ENCODE measurements at places on chromosomes 2 and 18.

GRCh38 chr2:221203856-221204255 lies 368.2 kb downstream of the EPHA4 start:
- no peak for DNase-seq

DNA sequence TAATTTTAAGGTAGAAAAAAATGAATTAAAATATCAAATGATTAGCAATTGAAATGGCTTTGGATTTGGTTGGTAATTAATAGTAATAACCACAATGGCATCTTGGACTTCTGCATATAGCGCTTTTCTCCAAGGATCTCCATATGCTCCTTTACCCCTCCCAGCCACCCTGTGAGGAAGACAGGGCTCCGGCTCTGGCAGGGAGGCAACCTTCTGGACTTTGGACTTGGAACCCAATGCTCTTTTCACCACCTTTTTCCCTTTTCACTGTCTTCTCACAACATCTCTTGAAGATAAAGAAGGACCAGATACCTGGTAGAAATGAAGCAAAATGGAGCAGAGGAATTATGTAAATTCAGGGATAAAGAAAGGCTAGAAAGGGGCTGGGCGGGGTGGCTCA lies 23.8 kb upstream of the SERTAD2 start:
- DNase-seq = no peak

DNA sequence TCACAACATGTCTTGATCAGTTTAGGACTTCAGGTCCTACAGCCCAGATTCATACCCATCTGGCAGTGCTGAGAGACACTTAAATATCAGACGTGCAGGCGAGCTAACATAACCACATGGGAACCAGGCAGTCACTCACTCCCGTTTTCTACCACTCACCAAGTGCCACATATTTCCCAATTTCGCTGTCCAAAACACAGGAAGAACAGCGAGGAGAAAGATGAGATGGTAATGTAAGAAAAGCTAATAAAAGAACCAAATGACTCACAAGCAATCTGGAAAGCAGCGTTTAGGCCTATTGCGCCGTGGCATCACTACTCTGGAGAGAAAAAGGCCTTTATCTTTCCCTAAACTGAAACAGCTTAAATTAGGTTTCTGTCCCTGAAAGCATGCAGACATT lies 647.8 kb upstream of the SLC39A10 start:
- DNase-seq = no peak

DNA sequence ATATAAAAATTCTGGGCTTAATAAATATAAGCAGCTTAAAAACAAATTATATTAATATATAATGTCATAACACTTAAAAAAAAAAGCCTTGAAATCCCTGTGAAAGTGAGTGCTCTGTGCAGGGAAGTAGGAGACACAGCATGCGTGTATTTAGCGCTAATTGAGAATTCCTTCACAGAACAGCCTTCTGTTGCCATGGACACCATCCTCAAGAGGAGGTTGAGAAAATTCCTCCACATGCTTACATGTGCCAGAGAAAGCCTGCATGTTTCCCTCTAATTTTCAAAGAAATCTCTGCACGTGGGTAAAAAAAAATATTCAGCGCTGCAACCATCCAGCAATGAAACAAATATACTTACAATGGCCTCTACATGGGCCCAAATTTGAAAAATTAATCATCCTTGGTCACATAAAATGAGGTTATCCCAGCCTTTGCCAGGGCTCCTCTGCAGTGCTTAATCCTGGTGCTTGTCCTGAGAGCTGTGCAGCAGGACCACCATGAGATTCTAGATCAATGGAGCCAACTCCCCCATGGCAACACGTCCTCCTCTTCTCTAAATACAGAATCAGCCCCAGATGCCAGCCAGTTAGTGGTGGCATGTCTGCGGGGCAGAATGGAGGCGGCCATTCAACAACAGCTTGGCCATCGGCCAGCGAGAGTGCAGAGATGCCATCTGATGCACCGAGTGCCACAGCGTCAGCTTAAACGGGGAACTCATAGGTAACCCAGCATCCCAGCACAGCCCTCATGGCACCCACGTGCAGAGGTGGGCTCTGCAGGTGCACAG lies 228.0 kb downstream of the MYT1L start:
- DNase-seq = no peak

DNA sequence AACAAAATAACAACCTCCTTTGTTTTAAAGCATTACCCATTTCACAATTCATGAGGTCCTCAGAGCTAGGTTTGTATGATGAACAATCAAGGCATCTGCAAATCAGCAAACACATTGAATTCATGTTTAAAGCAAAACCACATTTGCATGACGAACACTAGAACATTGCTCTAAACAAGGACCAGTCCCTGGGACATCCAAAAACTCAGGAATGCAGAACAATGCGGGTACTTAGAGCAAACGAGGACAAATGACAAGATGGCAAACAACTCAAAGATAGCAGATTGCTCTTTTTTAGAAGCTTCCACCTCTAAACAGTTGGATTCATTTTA lies 45.7 kb upstream of the RALBP1 start:
- no peak for DNase-seq

GRCh38 chr2:214800180-214800579 lies 9.3 kb downstream of the BARD1 start:
- DNase-seq = no peak

DNA sequence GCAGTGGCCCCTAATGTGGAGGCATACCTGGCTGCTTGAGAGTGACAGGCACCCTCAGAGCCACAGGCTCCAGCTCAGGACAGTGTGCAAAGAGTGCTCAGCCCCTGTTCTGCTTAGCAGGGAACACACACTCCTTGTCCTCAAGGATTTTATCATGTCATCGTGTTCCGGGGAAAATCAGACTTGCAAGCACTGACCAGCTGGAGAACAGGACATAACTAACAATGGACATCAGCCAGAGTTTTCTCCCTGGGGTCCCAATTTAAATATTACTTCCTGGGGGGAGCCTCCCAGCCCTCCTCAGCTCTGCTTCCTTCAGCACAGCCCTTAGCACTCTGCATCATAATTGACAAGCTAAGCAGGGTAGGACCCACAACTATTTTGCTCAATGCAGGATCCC lies 175.4 kb upstream of the ACAA2 start:
- no peak for DNase-seq

DNA sequence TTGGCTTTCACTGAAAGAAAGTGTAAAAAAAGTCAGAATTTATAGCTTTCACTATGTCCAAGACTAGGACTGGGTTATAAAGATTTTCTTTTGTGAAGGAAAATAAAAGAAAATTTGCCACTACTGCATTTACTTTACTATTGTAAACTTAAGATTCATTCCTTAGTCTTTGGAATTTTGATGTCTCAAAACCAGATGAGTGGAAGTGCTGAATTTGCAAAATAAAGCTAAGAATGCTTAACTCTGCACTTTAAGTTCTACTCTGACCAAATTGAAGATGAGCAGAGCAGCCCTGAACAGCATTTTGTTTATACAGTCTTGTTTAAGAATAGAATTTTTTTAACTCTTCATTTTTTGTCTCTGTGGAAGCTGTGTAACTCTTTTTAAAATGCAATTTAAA lies 102.4 kb downstream of the ICA1L start:
- no peak for DNase-seq

DNA sequence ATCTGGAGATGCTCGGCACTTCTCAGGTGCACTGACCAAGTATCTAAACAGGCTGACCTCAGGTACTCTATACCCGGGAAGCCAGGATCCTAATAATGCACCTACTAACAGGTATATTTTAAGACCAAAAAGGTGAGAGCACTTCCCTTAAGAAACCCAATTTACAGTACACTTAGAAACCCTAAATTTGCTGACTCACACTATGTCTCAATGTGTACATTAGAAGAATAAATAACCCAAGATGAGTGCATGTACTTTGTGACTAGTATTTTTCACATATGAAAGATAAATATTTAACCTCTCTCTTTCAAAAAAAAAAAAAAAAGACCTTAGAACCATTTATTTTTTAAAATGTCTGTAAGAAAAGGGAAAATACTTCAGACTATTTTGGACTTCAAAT lies 118.8 kb downstream of the ZNF516 start:
- no peak for DNase-seq

- DNase-seq = no peak
These were observed 11.2 kb downstream of the ZNF142 start for GRCh38 chr2:218648088-218648786.

- DNase-seq = no peak
These were observed 205.1 kb downstream of the NDUFA10 start for GRCh38 chr2:239819974-239820555.

- no peak for DNase-seq
These were observed 201.1 kb downstream of the ZNF804A start for GRCh38 chr2:184799379-184799778.

DNA sequence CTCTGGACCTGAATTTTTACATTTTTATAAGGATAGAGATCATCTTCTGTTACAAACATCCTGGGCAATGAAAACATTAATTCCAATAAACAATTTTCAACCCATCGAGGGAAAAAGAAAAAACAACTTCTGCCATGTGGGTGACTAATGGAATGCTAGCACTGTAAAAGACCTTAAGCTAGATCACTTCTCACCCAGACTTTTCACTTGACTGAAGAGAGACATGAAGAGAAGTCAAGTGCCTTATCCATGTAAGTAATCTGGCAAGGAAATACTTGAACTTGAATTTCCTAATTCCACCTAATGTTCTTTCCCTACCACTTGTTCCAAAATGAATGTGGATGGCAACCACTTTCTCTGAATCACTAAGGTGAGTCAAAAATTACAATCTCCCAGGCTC lies 98.3 kb upstream of the ACVR1C start:
- no peak for DNase-seq

DNA sequence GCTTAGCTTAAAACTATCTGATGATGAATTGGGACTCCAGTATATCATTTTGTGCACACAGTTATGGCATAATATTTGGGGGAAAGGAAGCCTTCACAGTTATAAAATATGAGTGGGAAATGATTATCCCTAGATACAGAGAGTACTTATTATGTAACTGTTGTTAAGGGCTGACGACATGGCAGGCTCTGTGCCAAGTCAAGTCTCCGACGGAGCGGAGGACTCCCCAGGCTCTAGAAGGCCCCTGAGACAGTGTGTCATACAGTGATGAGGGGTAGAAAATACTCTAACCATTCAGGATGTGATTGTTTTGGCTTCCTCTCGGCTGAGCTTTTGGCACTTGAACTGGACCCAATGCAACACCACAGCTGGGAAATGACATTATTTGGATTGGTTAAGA lies 211.8 kb downstream of the SLC8A1 start:
- no peak for DNase-seq

DNA sequence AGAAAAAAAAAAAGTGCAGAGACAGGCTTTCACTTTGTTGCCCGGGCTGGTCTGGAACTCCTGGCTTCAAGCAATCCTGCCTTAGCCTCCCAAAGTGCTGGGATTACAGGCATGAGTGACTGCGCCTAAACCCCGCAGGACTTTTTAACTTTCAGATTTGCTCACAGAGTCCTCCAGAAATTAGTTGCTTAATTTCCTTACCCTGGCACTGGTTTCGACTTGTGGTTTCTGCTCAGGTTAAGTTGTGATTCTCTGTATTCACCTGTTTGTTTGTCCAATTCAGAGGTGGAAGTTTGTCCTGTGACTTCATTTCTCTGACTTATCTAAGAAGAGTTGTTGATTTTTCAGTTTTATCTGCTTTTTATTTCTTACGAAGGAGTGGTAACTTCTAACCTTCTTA lies 238.1 kb downstream of the TMEM182 start:
- no peak for DNase-seq

All from DMS 273 treated with DMSO at 0.1 percent for 48 hours (cell line).